Astrocyte of the spinal cord (primary cell): ENCODE measurements at places on chromosomes 11 and 22.

GRCh38 chr11:79206951-79207350 lies 233.9 kb downstream of the TENM4 start:
- no peak for DNase-seq

DNA sequence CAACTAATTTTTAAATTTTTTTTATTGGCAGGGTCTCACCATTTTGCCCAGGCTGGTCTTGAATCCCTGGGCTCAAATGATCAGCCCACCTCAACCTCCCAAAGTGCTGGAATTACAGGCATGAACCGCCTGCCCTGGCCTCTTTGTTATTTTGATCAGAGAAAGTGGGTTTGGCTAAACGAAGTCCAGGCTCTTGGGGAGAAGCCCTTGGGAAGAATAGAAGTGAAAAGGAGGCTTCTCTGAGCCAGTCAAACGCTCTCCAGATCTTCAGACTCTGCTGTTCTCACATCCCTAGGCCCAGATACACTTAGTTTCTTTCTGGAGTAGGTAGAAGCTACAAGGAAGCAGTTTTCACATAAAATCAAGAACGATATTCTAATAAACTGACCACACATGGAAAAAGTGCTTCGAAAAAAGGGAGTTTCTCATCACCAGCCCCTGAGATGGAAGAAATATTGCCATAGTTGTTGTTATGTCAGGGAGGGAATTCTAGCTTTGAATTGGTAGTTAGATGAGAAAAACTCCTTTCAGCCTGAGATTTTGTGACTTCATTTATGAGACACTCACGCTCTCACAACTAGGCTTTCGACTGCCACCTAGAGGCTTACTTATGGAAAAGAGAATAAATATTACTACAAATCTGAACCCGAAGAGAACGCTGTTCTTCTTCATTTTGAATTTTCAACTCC lies 41.7 kb upstream of the AQP11 start:
- peak; percentile 75 for DNase-seq

GRCh38 chr22:29701155-29701999 lies 18.4 kb upstream of the CABP7 start:
- DNase-seq, result no peak

- DNase-seq, result peak; percentile 22
These were observed 37.6 kb upstream of the SLC5A1 start for GRCh38 chr22:32005453-32005852.

- no peak for DNase-seq
These were observed 53.6 kb upstream of the USP47 start for GRCh38 chr11:11788063-11788710.

DNA sequence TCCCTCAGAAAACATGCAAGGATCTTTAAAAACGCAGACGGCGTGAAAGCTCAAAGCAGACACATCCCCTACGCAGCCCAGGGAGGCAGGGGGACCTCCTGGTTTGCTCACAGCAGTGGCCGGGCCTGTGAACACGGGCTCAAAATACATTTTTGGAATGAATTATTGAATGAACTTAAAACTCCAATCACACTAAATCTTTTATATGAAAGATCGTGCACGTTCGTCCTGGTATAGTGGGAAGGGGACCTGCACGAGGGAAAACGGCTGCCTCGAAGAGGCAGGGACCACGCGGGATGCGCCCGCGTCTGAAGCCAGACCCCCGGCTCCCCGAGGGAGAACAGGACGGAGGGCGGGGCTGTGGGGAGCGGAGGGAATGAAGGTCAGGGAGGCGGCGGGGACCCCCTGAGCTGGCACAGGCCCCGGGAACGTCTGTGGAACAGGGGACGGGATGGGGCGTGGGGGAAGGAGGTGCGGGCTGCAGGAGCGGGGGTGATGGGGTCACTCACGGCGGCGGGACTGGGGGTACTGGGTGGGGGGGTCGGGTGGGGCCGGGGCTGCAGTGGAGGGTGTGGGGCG lies 1.3 kb upstream of the PANX2 start:
- no peak for DNase-seq

DNA sequence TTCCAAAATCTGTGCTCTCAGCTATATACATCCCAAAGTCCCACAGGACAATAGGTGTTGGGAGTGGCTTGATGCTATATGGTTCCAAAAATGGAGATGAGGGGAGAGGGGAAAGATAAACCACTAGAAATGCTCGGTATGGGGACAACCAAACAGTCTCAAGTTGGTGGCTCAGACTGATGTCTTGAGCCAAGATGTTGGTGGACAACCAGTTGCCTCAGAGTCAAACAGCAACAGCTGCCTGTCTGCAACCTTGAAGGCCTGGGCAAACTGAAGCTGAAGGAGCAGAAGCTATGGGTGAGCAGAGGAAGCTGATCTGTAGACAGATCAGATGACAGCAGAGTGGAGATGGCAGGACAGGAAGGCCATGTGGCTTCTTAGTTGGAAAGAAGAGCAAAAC lies 4.0 kb downstream of the RRP8 start:
- no peak for DNase-seq

GRCh38 chr22:17876306-17876831 lies 102.1 kb upstream of the BID start:
- DNase-seq, result peak; percentile 15

- DNase-seq, result no peak
These were observed 1044.0 kb downstream of the DLG2 start for GRCh38 chr11:84583106-84583505.

DNA sequence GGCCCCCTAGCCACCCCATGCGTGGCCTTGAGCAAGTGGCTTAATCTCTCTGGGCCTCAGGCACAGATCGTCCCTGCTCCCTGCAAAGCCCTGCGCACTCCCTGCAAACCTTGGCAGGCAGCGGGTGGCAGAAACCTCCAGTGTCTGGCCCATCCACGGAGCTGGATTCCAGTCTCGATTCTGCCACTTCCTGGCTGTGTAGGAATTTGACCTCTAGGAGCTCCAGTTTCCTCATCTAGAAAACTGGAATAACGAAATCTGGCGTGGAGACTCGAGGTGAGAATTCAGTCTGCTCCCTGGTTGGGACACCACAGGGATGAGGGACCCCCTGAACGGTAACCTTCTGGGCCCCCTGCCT lies 186.9 kb downstream of the MN1 start:
- DNase-seq, result no peak

GRCh38 chr11:35330156-35330889 lies 89.0 kb downstream of the SLC1A2 start:
- no peak for DNase-seq

DNA sequence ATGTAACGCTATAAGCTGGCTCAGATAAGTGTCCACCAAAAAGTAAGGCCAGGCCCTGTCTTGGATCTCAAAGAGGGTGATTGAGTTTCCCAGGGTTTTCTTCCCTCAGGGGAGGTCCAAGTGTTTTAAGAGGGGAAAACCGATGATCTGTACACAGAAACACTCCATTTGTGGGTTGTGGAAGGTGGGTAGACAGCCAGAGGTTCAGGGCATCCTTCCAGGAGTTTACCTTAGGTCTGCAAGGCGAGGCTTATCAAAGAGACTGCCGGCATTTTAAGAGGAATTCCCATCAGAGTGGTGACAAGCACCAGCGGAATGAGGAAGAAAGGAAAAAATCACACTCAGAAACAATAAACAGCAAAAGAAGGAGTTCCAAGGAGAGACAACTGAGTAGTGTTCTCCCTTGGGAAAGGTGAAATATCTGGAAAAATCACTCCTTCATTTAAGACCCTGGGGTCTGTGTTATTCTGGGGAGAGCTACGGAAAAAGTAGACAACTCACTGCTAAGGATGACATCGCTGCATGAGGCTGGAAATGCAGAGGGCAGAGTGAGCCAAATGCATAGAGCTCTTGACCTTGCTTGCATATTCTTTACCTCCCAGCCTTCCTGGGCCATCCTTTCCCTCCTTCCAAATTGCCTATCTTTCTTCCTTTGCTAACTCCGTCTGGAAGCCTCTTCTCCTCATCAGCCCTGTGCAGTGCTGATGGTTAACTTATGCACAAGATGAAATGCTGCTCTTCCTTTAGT lies 22.1 kb upstream of the MMP7 start:
- DNase-seq, result peak; percentile 78

GRCh38 chr22:23066200-23067022 lies 3.9 kb upstream of the GNAZ start:
- no peak for DNase-seq

DNA sequence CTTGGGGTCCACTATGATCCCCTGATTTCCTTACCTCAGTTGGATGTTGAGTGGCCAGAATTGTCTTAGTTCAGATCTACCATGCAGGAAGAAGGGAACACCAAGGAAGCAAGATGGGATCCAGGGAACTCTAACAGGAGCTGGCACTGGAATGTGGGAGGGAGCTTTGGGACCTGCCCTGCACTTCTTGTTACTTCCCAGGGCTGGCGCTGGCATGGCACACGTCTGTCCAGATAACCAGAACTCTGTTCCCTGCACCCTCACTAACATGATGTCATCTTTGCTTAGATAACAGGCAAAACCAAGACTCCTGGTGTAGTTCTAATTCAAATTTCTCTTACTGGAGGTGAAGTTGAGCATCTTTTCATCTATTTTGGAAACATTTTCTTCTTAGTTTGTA lies 550.0 kb downstream of the MN1 start:
- DNase-seq, result no peak

GRCh38 chr11:86591631-86592030 lies 80.8 kb downstream of the ME3 start:
- DNase-seq, result no peak

GRCh38 chr11:76805206-76805913 lies 22.2 kb downstream of the TSKU start:
- DNase-seq, result no peak

- peak; percentile 32 for DNase-seq
These were observed 50.7 kb upstream of the LIN7C start for GRCh38 chr11:27557226-27557625.

GRCh38 chr11:21446939-21447590 lies 745.8 kb upstream of the ANO5 start:
- DNase-seq, result no peak

DNA sequence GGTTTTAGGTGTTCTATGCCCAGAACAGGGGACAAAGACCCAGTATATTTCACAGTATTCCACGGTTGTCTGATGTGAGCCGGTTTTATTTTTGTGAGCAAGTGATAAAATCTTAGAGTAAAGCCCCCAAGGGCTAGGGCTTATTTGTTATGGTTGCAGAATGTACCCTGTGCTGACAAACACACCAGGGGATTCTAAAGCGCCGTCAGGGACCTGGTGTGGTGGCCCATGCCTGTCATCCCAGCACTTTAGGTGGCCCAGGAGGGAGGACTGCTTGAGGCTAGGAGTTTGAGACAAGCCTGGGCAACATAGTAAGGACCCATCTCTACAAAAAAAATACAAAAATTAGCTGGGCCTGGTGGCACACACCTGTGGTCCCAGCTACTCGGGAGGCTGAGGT lies 22.8 kb downstream of the MRPL21 start:
- no peak for DNase-seq

GRCh38 chr11:72750556-72751115 lies 1.6 kb downstream of the ARAP1 start:
- DNase-seq, result no peak

DNA sequence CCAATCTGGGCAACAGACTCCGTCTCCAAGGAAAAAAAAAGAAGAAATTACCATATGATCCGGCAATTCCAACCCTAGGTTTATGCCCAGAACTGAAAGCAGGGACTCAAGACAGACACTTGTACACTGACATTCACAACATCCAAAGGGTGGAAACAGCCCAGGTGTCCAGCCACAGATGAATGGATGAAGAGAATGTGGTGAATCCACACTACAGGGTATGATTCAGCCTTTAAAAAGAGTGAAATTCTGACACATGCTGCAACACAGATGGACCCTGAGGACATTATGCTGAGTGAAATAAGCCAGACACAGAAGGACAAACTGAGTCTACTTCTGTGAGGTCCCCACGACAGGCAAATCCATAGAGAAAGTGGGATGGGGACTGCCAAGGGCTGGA lies 43.9 kb downstream of the SGSM3 start:
- no peak for DNase-seq

DNA sequence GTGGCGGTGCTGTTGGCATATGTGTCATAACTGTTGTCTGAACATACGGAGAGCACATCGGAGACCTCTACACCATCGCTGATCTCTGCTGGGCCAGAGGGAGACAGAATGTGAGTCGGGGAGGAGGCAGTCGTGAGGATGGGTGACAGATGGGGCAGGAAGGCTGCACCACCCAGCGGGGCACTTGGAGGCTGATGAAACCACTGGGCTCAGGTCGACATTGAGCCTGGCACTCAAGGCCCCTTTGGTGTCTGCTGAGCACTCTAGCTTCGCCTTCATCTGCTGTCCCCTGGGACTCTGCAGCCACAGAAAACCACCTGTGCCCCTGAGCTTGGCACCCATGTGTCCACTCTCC lies 2.5 kb upstream of the KLHL35 start:
- no peak for DNase-seq

DNA sequence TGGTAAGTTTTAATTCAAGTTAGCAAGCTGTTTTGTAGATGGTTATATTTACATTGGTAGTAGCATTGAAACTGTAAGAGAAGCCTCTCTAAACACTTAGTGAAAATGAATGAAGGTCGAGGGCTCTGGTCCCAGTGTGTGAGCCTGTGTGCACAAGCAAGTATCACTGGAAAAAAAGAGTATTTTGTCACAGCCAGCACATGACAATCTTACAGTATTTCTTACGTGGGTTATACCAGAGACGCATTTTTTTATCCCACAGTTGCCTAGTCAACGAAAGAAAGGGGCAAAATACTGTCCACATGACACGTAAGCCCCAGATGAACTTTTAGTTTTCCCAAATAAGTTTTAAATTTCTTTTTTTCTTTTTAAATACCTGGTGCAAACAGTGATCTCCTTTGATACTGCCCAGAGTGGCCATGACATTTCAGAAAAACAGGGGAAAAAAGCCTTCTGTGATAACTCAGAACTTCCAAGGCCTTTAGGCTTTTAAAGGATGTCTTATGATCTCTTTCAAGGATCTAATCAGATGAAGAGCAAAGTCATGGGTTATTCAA lies 23.5 kb downstream of the RAB38 start:
- DNase-seq, result no peak

GRCh38 chr11:47688111-47688510 lies 27.1 kb downstream of the AGBL2 start:
- DNase-seq, result no peak

DNA sequence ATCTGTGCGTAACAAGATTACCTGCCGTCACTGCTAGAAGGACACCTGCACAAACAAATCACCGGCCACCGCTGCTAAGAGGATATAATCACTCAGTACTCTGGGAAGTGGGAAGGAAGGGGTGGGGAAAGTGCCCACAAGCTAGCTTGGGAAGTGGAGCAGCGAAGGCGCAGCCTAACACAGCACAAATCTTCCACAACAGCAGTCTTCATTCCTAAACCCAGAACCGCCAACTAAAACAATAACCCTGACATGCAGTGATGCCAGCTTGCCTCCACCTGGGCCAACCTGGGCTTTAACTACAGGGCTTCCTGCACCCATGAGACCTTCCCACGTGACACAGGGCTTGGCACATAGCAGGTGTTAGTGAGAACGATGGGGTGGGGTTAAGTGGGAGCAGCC lies 5.1 kb downstream of the DGCR2 start:
- DNase-seq, result no peak

GRCh38 chr11:133895061-133895479 lies 49.8 kb upstream of the SPATA19 start:
- no peak for DNase-seq

GRCh38 chr11:27406498-27407354 lies 43.7 kb upstream of the CCDC34 start:
- no peak for DNase-seq

GRCh38 chr11:60766547-60766946 lies 9.9 kb downstream of the MS4A15 start:
- no peak for DNase-seq

- DNase-seq, result no peak
These were observed 9.9 kb upstream of the RASD2 start for GRCh38 chr22:35530700-35531099.

- DNase-seq, result peak; percentile 33
These were observed 440.5 kb downstream of the MIAT start for GRCh38 chr22:27097933-27098332.

GRCh38 chr11:124928942-124929665 lies 6.7 kb downstream of the HEPACAM start:
- no peak for DNase-seq
